T follicular helper cell (primary cell): ENCODE measurements at places on chromosomes 2 and 18.
A peak's percentile ranks its signal among the peaks of the same experiment; 100 is the strongest.

DNA sequence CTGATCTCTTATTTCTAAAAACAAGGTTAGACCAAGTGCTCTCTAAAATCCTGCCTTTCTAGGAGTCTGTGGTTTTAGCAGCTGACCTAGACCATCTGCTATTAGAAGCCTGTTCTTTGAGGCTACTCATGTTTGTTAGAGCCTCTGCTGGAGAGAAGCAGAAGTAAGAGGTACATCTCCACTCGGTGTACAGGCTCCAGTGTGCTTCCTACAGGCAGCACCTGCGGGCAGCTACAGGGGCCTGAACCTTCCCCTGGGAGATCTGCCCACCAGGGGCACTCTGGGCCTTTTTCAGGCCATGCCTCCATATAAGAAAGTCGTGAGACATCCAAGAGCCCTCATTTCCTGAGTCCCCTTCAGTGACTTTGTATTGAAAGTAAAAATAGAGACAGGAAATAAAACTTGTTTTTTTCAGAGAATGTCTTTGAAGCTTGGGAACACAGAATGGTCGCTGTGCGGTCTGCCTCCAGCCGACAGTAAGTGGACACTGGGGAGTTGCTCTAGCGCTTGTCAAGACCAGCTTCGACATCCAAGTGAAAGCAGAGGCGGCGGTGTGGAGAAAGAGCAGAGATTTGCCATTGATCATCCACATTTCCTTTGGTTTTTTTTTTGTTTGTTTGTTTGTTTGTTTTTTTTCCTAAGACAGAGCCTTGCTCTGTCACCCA lies 31.7 kb downstream of the ONECUT2 start:
- no peak for DNase-seq

GRCh38 chr2:218583983-218584850 lies 15.6 kb downstream of the CNOT9 start:
- no peak for DNase-seq

DNA sequence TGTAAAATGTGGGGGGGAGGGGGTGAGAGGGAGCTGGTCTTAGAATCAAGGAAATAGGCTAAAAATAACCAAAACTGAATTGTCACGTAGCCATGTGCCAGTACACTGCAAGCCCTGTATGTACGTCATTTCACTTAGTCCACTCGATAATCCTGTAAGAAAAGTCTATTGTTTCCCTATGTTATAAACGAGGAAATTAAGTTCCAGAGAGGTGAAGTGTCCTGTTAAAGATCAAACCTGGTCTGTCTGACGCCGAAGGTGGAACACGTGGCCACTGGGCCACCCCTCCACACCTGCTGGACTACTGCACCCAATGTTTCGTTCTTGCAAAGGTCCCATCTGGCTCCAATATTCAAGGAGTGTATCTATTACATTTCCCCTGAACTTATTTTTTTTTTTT lies 29.6 kb downstream of the TFCP2L1 start:
- DNase-seq, result no peak

- no peak for DNase-seq
These were observed 21.9 kb upstream of the ALPI start for GRCh38 chr2:232434091-232434490.

- DNase-seq, result no peak
These were observed 45.3 kb downstream of the FRZB start for GRCh38 chr2:182821182-182821581.

- DNase-seq, result peak; percentile 1
These were observed 89.6 kb downstream of the ACTR3 start for GRCh38 chr2:113979191-113980128.

DNA sequence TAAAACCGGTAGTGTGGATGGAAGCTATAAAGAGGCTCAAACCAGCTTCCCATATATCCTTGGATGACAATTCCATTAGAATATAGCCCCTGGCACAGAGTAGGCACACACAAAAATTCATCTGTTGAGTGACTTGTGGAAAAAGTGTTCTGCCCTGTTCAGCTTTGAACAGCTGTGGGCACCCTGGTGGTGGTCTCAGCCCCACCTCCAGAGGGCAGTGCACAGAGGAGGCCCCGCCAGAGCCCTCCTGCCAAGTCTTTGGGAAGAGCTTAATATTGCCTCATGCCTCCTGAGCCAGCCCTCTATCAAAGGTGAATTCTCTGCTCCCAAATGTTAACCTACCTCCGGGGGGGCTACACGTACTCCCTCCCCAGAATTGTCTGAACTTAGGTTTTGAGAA lies 30.4 kb downstream of the EPAS1 start:
- DNase-seq, result no peak

DNA sequence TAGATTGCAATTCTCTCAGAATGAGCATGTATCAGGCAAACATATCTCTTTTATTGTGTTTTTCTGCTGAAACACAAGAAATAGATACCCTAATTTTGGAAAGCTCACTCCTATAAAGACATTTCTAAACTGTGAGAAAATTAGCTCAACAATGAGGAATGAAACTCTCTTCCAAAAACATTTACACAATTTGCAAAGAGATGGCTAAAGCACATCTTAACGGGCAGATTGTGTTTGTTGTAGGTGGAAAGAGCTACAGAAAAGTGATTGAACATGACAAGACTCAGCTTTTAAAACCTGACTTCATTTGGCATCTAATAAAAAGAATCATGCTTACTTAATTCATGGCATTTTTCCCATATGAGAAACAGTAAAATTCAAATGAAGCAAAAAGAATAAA lies 175.0 kb upstream of the SLC39A10 start:
- no peak for DNase-seq

DNA sequence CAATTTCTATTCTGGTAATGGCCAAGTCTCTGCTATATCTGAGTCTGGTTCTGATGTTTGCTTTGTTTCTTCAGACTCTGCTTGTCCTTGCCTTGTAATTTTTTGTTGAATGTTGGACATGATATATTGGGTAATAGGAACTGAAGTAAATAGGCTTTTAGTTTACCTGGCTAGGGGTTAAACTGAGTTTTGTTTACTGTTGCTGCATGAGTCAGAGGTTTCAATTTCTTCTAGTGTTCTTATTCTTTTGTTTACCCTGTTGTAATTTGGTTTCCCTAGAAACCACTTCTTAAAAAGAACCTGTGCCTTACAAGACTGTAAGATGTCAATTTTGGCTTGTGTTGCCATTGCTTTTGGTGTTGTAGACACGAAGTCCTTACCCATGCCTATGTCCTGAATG lies 285.0 kb upstream of the KCNH7 start:
- DNase-seq, result no peak

GRCh38 chr2:28346587-28346986 lies 46.1 kb upstream of the FOSL2 start:
- DNase-seq, result no peak

GRCh38 chr2:46784278-46784677 lies 131.3 kb downstream of the MCFD2 start:
- DNase-seq, result no peak

- no peak for DNase-seq
These were observed 41.1 kb downstream of the FEZ2 start for GRCh38 chr2:36556842-36557241.

- no peak for DNase-seq
These were observed 14.8 kb upstream of the IMP4 start for GRCh38 chr2:130327703-130328527.

DNA sequence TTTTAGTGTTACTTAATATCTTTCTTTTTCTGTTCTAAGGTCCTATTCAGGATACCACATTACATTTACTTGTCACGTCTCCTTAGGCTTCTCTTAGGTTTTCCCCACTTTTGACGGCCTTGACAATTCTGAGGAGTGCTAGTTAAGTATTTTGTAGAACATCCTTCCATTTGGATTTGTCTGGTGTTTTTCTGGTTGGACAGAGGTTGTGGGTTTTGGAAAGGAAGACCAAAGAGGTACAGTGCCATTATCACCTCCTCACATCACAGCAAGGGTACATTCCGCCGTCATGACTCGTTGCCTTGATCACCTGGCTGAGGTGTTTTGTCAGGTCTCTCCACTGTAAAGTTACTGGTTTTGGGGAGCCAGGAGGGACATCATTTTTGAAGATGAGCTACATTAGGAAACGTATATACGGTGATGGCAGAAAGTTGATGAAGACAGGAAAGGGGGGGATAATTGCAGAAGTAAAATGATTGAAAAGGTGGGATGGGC lies 88.4 kb upstream of the TMEM247 start:
- DNase-seq, result no peak

DNA sequence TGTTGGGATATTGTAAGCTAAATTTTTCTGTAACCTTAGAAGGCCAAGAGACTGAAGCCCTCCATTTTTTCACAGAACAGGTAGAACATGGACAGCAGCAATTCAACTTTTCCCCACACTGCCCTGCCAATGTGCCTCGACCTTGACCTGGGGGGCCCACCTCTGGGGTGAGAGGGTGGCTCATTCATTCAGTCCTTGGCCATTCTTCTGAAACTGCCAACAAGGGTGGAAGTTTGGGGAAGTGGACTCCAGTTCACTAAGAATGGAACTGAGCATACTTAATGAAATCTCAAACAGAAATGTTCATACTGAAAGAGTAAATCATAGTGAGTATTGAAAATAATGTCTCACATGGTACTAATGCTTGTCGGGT lies 1.1 kb downstream of the EEF1B2 start:
- no peak for DNase-seq

- no peak for DNase-seq
These were observed 7.7 kb upstream of the GPC1 start for GRCh38 chr2:240427729-240428128.
